ENCODE measurements at places on chromosomes 6 and 20.
A peak's percentile ranks its signal among the peaks of the same experiment; 100 is the strongest.

DNA sequence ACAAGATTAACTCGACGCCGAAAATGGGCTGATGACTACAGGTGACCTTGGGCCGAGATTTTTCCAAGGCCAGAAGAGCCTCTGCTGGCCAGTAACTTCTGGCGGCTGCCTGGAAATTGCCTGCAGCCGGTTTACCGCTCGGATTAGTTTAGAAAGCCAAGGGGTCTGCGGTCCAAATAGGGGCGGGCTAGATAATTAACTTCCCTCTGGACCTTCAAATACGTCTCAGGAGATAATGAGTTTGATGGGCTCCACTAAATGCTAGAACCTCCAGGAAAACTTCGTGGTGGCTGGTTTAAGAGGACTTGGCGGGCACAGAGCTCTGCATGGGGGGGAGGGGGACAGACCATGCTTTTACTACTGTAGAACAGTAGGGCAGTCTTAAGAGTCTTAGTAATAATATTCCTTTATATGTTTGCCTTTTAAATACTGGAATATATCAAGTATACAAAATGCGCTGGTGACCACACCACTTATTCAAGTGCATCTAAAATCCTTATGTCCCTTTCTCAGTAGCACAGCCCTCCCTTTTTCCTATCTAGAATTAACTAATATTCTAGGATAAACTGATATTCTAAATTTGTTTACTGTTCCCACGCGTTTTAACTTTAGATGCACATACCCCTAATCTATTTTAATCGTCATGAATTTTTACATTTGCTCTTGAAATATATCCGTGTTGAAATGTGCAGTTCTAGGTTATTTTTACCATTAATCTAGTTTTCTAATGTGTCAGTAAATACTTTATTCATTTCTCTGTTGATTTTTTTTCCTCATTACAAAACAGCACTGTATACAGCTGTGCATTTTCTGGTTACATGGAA, 107.5 kb upstream of the PRSS16 start:
- peak; percentile 56 for DNase-seq

DNA sequence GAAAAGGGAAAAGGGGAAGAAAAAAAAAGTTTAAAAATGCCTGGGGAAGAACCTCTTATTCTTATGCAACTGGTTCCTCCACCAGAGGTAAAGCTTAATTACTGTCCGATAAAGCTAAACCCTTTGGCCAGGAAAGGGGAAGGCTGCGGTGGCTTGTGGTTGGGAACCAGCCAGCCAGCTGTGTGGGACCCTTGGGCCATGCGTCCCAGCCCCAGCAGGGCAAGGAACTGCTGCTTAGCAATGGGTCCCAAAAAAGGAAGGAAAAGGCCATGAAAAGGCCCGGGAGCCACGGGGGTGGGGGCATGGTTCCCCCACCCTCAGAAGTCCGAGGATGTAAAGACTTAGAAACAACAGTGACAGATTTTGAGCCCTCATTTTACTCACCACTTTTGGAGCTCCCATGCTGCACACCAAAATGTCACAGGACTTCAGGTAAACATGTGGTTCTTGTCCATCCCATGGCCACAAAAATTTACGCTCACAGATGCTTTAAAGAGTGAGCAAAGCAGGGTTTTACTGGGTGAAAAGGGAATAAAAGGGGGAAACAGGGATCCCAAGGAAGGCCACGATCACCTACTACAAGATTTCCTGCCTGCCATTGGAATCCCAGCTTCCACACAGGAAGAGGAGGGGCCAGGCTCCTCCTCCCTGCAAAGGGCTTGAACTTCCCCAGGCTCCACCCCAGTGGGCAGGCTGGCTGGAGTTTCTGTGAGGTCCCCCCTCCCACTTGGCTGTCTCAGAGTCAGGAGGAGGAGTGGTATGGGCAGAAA, 1234.7 kb upstream of the GJE1 start:
- no peak for DNase-seq

DNA sequence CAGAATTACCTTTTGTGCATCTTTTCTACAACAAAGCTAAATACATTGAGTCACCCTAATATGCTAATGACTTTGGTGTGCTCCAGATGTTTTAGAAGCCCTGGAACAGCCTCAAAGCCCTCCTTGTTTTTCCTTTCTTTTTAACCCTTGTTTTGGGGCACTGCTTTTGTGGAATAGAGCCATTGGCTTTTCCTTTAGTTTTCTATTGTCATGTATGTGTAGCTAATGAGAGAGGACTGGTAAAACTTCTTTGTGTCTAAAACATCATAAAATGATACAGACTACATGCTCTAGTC, 158.8 kb downstream of the JARID2 start:
- no peak for DNase-seq

- peak; percentile 57 for DNase-seq
Observed at GRCh38 chr6:166862287-166862977, 93.9 kb downstream of the RNASET2 start.

GRCh38 chr6:34648806-34649205, 47.8 kb downstream of the ILRUN start:
- DNase-seq: no peak

- no peak for DNase-seq
Observed at GRCh38 chr20:49526056-49526455, 41.9 kb downstream of the PTGIS start.

- no peak for DNase-seq
Observed at GRCh38 chr20:42756991-42757390, 432.7 kb downstream of the PTPRT start.

GRCh38 chr20:38628580-38629470, 27.2 kb downstream of the ARHGAP40 start:
- no peak for DNase-seq
